ENCODE measurements at places on chromosomes 3 and 15.

DNA sequence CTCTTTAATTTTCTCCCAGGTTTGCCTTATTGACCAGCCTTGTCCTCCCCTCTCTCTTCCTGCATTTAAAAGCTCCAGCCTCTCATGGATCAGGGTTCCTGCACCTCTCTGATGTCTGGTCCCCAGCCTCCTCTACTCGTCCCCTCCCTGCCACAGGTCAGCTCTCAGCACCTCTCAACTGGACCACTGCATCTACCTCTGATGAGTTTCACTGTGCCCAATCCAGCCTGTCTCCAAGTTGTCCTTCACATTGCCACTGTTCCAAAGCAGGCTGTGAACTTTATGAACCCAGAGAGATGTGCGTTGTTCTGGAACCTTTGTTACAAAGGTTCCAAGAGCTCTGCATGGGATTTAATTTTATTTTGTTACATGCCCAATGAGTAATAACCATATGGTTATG is 76.6 kb downstream of the SLCO3A1 start:
- no peak for DNase-seq

GRCh38 chr15:65642594-65642993 is 20.9 kb downstream of the SLC24A1 start:
- DNase-seq: no peak

DNA sequence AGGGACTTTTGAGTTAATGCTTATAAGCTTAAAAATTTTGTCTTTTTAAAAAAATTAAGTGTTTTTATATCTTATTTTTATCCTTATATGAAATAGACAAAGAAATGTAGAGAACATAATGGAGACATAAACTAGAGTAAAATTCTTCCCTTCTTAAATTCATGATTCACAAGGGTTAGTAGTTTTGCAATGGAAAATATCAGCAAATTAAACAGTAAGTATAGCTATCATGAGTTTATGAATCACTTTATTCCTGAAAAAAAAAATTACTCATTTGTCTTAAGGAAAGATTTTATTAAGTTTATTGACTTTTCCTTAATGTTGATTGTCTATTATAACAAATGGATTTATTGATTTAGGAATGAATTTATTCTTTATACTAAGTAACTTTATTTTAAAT is 4.3 kb downstream of the ATP6V1A start:
- no peak for DNase-seq

GRCh38 chr3:23685541-23686258 is 120.1 kb upstream of the UBE2E1 start:
- peak; percentile 100 for DNase-seq

- no peak for DNase-seq
Measured at GRCh38 chr3:53703630-53704362, 142.4 kb downstream of the CHDH start.

DNA sequence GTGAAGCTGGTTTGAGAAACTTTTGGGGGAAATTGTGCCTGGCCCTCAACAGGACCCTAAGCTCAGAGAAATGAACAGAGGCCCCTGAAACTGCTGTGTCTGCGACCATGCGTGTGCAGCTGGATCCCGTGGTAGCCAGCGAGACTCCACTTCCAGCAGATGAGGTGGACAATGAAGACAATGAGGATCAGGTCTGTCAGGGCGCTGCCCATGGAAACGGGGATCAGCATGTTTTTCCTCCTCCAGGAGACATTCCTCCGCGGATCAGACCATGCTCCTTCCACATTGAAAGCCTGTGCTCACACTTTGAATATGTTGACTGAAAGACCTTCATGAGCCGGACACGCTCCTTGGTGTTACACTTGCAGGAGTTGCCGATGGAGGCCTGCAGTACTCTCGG is 1439.8 kb upstream of the ALCAM start:
- DNase-seq: no peak

- no peak for DNase-seq
Measured at GRCh38 chr3:190734490-190734889, 128.0 kb downstream of the GMNC start.

- no peak for DNase-seq
Measured at GRCh38 chr15:95298729-95299128, 1031.8 kb upstream of the NR2F2 start.

DNA sequence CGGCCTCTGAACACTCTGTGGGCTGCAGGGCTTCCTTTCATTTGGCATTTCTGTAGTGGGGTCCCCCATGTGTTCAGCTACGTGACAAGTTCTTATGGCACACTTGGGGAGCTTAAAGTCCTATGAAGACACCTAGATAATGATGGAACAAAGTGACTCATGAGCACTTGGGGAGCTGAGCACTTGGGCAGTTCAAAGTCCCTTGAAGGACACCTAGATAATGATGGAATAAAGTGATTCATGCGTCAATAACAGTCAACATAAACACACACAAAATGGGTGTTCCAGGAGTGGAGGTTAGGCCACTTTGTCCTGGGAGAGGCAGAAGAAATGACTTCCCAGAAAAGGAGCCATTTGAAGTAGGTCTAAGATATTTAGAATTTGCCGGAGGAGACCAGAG is 66.6 kb downstream of the LDHAL6B start:
- DNase-seq: no peak

- no peak for DNase-seq
Measured at GRCh38 chr3:30640851-30641250, 34.5 kb downstream of the TGFBR2 start.

DNA sequence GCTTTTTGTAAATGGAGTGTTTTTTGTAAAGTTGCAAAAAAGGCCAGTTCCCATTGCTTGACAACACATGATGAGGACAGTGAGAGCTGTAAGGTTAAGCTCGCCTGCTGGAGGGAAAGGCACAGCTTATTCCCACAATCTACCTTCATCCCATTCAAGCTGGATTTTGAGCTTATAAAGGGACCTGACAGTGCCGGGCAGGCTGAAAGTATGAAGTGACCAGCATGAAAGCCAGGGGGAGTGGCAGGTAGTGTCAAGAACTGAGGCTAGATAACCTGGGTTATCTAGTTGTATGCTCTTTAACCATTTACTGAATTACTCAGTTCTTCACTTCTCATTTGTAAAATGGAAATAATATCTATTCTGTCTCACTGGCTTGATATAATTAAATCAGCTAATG is 52.3 kb upstream of the KPNA4 start:
- DNase-seq: no peak

- DNase-seq: no peak
Measured at GRCh38 chr3:192352142-192352541, 375.2 kb downstream of the FGF12 start.

GRCh38 chr3:47293822-47294221 is 11.1 kb downstream of the KLHL18 start:
- no peak for DNase-seq

- DNase-seq: peak; percentile 6
Measured at GRCh38 chr15:35546511-35547381, 781 bp upstream of the DPH6 start.

DNA sequence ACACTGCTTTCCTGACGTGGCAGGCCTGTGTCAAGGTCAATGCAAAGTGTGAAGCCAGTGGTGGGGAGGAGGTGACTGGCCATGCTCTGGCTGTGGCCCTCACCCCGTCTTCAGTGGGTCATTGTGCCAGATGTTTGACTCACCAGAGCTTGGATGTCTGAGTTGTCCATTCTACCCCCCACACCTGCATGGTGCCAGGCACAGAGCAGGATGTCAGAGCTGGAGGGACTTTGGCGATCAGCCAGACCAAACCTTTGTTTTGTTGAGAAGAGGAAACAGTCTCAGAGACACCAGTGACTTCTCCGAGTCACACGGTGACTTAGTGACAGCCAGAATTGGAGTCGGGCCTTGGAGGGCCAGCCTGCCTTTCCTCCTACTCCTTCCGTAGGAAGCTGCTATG is 49.5 kb downstream of the SMAD6 start:
- DNase-seq: peak; percentile 85

DNA sequence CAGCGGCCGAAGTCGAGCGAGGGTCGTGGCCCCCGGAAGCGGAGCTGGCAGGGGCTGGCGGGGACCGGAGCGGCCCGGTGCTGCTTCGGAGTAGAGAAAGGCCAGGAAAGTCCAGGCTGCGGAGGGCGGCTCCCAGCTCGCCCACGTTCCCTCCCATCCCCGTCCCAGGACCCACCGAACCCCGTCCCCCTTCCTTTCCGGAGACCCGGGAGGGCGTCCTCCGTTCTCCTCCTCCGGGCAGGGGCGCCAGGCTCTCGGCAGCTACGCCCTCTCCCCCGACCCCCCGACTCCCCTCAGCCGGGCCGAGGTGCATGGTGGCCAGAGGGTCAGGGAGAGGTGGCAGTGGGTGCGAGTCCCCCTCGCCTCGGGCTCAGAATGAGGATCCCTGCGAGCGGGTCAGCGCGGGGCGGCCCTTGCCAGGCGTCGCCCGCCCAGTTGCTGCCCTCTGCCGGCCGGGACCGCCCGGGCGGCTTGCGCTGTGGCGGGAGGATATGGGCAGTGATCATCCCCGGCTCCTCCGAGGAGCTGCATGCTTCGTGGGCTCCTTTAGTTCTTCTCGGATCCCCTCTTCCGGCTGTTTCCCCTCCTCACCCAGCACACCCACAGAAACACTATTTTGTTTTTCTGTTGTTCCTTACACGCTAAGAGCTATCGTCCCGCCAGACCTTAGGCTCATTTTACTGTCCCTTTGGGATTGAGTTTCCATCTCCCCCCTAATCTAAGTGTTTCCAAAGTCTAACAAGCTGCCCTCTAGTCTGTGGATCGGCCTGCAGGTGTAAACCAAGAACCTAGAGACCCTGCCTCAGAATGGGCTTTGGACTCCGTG is 744 bp upstream of the ALDH1A2 start:
- peak; percentile 60 for DNase-seq

DNA sequence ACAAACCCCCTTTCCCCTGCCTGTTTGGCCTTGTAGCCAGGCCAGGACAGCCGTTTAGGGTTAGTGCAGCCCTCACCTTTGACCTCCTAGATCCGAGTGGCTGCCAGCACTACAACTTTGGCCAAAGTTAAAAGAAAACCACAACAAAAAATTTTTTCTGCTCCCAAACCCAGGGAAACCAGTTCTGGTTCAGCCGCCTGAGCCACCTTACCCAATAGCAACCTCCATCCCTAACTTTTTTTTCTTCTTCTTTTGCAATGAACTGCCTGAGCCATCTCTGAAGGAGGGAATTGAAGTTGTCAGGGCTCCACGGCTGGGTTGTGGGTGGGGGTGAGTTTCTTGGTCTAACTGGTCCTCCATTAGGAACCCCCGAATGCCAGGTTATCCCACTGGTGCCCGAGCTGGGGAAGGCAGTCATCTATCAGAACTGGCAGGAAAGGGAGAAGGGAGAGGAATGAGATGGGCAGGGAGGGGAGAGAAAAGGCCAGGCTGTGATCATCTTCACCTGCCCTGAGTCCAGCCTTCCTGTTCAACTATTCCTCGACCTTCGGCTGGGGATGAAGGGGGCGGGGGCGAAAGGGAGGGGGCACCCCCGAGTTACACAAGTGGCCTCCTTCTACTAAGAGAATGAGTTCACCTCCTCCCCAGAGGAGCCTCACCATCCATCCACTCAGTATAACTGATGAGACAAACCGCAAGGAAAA is 6.2 kb upstream of the NR2F2 start:
- DNase-seq: peak; percentile 53

- no peak for DNase-seq
Measured at GRCh38 chr15:58511599-58511987, 79.8 kb downstream of the LIPC start.

DNA sequence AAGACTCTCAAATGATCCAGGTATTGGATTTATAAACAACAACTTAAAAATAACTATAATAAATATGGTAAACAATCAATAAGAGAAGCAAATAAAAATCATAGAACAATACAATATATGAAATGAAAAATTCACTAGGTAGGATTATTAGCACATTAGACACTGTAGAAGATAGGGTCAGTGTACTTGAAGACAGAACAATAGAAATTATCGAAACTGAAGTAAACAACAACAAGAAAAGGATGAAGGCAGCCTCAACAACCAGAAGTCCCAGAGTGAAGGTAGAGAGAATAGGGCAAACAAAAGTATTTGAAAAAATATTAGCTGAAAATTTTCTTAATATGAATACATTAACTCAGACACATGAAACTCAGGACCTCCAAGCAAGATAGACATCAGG is 11.9 kb downstream of the IQCB1 start:
- DNase-seq: no peak

DNA sequence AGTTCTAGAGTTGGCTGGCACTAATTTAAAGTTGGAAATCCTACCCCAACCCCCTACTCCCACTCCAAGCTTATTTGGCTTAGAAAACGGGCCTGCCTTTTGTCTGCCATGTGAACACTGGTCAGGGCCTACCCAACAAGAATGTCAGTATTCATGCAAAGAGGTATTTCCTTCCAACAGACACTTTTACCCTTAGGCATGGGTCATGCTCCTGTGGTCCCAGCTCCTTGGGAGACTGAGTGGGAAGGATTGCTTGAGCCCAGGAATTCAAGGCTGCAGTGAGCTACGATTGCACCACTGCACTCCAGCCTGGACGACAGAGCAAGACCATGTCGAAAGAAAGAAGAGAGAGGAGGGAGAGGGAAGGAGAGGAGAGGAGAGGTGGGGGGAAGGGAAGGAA is 137.5 kb upstream of the LRTM1 start:
- DNase-seq: no peak

GRCh38 chr3:194329583-194329965 is 21.6 kb downstream of the CPN2 start:
- DNase-seq: no peak
